ENCODE measurements at places on chromosomes 16 and 17.

- DNase-seq: no peak
These were observed 681 bp upstream of the TRAP1 start for GRCh38 chr16:3718019-3718391.

DNA sequence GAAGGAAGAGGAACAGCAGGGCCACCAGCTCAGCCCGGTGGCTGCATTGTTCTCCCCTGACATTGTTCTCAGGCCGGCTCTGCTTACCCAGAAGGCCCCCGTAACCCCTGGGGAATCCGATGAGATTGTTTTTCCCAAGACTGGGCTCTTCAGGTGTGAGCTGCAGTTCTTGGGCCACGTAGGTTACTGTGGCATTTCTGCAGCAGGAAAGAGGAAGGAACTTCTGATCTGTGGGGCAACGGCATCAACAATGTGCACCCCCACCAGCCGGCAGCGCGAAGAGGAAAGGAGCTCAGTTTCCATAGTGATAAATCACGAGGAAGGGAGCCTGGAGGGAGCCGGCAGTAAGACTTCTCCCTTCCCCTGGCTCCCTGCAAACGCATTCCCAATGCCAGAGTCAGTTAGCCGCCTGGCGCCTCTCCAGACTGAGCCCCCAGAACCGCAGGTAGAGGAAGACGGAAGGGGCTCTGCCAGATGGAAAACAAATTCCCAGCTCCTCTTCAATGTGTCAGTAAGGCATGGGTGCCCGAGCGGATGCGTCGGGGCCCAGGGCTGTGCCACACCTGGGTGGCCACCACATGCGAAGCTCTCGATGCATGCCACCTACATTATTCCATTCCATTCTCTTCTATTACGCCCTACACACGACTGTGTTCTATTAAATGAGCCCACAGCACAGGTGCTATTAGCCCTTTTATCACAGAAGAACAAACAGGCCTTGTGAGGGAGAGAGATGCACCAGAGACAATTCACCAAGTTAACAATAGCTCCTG, 21.5 kb upstream of the PECAM1 start:
- DNase-seq: no peak

- no peak for DNase-seq
These were observed 33.3 kb downstream of the TLE7 start for GRCh38 chr16:71408536-71408935.

DNA sequence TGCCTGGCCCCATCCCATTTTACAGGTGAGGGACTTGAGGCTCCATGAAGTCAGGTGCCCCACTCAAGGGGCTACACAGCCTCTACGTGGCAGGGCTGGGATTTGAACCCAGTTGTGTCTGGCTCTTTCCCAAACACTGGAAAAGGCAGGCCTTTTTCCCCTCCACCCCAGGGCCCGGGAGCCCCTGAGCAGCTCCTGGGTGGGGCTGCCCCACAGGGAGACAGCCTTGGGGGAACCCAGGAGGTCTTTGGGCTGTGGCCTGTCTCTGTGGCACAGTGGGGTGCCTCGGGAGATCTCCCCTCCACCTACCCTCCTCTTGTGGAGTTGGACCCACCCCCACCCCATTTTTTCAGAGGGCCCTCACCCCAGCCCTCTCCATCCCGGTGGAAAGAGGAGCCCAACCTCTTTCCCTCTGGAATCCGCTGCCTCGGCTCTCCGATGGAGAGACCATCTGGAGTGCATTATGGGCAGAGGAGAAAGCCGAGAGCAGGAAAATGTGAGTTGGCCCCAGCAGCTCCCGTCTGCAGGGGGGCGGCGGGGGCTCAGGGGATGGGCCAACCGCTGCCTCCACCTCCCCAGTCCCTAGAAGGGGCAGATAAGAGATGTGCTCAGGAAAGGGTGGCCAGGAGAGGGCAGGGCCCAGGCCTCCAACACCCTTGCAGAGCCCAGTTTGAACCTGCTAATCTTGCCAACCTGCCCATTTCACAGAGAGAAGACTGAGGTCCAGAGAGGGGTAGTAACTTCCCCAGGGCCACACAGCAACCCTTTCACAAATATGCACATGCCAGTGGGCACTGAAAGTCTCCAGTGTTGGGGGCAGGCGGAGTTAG, 15.4 kb upstream of the TMEM92 start:
- no peak for DNase-seq

GRCh38 chr17:9074131-9074530, 52.8 kb downstream of the NTN1 start:
- no peak for DNase-seq

DNA sequence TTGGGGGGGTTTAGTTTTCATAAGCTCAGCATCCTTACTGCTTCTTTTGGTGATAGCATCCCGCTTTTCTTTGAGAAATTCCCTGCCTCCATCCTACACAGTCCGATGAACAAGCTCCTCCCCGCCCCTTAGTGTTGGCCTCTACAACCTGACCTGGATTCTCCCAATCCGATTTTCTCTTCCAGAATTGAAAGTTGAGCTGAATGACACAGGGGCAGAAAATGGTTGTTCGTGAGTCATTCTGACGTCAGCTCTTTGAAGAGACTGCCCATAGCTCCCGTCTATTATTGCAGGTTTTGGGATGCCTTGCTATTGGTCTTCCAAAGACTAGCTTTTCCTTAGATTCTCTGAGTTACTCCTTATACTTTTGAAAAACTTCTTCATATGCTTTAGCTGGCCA, 279.7 kb downstream of the SLC39A11 start:
- DNase-seq: no peak

DNA sequence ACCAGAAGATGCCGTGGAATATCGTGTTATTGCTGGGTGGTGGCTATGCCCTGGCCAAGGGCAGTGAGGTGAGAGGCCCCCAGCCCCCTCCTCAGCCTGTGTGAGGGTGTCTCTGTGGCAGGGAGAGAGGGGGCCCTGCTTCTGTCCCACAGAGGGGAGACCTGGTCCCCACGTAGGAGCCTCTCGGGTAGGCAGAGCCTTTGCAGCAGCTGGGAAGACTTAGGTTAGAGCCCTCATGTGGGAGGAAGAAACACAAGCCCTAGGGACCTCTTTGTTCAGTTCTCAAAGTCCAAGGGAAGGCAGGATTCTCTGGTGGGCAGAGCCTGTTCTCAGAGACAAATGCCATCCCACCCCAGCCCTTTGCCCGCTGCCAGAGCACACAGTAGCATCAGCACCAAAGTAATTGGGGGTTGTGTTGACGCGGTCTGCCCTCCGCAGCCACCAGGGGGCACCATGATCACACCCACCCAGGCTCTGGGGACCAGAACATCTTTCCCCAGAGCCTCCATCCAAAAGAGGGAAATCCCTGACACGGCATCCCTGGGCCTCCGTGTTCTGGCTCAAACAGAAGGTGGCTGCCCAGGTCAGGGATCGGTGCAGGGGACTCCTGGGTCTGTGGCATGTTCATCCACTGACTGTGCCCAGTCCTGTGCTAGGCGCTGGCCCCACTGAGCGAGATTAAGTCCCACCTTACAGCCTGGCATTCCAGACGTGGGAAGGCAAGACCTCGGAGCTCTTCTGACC, 11.5 kb upstream of the FOXN1 start:
- peak; percentile 73 for DNase-seq

GRCh38 chr16:58127634-58128033, 1.5 kb downstream of the CFAP20 start:
- DNase-seq: no peak

- no peak for DNase-seq
These were observed 20.7 kb downstream of the SLC43A2 start for GRCh38 chr17:1607971-1608320.

- DNase-seq: no peak
These were observed 189.4 kb downstream of the CCDC182 start for GRCh38 chr17:57555636-57556175.

DNA sequence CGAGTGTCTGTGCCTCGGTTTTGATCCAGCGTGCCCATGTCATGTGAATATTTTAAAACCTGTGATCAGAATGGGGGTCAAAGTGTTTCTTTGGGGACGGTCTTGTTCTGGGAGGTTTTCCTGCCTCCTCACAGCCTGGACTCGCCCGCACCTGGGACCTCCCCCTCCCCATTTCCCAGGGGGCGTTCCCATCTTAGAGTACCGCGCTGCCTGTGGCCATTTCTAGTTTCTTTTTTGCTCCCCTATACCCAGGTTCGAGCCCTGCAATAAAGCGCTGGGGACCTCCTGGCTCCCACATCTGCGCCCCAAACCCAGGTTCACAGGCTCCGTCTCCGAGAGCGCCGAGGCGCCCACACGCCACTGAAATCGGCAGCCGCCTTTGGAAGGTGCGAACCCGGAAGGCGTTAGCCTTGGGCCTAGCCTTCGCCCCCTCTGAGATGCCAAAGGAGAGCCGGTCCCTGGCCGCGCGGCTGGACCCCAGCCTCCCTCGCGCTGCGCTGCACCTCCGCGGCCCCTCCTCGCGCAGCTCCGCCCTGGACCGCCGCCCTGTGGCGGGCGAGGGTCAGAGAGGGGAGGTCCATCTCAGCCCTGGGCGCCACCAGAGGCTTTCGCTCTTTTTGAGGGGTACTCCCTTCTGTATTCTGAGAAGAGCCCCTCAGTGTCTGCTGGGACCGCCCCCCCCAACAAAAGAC, 1.7 kb downstream of the KCNJ12 start:
- no peak for DNase-seq

DNA sequence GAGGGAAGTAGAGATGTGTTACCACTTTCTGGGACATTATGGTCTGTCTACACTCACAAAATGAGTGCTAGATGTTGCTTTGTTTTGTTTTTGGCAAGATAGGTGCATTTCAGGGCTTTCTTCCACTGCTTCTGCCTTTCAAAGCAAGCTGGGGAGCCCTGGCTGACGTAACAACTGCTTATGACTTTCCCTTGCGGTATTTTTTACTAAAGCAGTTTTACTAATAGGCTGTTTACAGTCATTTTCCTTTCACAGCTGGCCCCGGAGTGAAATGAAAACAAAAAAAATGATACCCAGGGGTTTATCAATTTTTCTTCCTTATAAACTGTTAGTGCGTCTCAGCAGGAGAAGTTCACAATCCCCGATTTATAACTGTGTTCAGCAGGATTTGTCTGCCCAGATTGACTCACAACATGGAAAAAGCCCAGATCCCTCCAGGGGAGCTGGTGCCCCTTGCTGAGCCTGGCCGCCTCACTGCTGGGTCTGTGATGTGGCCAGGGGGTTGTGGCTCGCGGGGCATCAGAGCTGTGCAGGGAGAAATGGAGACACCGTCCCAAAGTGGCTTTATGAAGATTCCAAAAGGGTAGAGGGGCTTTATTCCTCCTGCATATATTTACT, 184.4 kb upstream of the HS3ST3A1 start:
- no peak for DNase-seq

- DNase-seq: no peak
These were observed 262.8 kb upstream of the MAF start for GRCh38 chr16:79863128-79864031.

DNA sequence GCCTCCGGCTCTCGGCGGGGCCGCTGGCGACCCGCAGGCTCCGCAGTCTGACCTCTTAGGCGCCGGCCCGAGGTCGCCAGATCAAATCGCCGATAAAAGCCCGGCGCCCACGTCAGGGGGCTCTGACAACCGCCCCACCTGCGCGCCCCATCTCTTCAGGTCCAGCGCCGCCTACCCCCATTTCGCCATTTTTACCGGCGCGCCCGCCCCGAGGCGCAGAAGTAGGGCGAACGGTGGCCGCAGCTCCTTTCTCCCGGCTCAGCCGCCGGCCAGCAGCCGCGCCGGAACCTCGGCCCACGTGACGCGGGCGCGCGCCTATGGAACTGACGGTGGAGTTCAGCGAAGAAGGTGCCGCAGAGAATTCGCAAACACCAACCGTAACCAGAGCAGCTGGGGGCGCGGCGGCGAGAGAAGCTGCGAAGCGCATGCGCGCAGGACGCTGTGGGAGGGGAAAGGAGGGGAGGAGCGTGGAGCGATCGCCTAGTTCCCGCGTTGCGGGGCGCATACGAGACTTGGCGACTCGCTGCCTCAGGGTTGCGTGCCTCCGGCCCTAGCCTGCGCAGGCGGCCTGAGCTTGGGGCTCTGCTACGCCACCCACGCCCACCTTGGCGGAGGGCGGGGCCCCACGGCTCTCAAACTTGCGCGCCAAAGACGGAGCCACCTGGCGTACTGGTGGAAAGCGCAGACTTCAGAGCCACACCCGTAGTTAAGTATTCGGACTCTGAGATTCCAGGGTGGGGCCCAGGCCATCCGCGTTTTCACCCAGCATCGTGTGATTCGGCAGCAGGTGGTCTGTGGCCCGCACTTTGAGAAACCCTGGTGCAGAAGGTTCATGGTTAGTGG, at the start of gene TRIM37:
TRIM37 (minus strand) TSS at position 418 of the 843 bp plus-strand sequence. CDS start 419 bp downstream, outside the sequence.
- peak; percentile 96 for DNase-seq

GRCh38 chr17:43906951-43907424, 348 bp downstream of the MPP2 start:
- DNase-seq: no peak

- DNase-seq: no peak
These were observed 9.9 kb downstream of the CAPNS2 start for GRCh38 chr16:55576384-55576783.

GRCh38 chr17:43718544-43718943, 40.0 kb downstream of the SOST start:
- no peak for DNase-seq

DNA sequence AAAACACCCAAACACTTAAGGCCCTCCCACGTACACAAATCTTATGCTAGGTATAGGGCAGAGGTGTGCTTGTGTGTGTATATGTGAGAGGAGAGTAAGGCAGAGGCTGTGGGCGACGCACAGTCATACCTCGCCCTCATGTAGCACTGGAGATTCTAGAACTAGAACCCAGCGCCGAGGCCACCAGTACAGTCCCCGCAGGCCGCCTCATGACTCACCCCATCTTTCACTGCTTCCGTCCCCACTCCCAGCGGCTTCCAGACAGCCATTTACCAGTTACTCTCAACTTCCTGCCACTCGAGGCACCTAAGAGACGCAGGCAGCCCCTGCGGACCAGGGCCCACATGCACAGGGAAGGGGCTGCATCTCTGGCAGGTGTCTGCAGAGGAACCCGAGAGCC, 23.2 kb upstream of the CYTH1 start:
- DNase-seq: no peak

GRCh38 chr17:82856361-82856760, 16.5 kb upstream of the ZNF750 start:
- DNase-seq: no peak

GRCh38 chr16:48511071-48511540, 98.9 kb downstream of the N4BP1 start:
- no peak for DNase-seq

- no peak for DNase-seq
These were observed 2.3 kb upstream of the SCRN2 start for GRCh38 chr17:47843391-47843730.

GRCh38 chr16:66605177-66605978, 874 bp downstream of the CMTM3 start:
- no peak for DNase-seq

GRCh38 chr17:42459801-42460281, 1.2 kb downstream of the ATP6V0A1 start:
- no peak for DNase-seq

DNA sequence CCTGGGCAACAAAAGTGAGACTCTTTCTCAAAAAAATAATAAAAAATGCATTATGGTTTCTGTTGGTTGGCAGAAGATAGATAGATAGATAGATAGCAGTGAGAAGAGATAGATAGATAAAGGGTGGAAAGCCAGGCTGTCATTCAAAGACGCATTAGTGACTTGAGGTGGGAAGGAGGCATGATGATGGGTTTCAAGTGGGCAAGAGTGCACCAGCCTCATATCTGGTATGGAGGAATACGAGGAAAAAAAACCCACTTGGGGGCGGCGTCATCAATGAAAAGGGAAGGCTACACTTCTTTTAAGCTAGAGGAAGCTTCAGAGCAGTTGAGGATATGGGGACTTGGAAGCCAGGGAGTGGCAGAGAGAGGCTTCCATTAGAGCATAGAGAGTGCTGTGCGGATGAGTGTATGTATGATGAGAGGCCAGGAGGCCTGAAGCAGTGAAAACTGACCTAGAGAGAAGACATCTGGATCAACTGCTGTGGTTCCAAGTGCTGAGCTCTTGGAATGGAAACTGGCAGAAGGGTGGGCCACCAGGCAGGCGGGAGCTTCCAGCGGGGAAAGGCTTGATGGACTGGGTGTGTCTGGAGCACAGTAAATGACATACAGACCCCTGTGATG, 31.8 kb downstream of the CEP95 start:
- DNase-seq: no peak
